Purkinje cell (primary cell): ENCODE measurements at places on chromosomes 11 and 22. TPM values are rescaled to one million over a fixed set of nuclear protein-coding genes. Genes with fewer than 3 reads are reported as not detected.

The RASL10A gene
- 9.5 TPM in 1 of 2 replicates, not detected in the other for polyA plus RNA-seq

The VSIG10L2 gene
- not detected in 2 replicates for polyA plus RNA-seq

The NDUFV1 gene
- polyA plus RNA-seq, result 104 and 130 TPM in 2 replicates

The P2RY6 gene
- not detected in 2 replicates for polyA plus RNA-seq

The MMP11 gene
- polyA plus RNA-seq, result 0.58 TPM in 1 of 2 replicates, not detected in the other

The FUT4 gene
- polyA plus RNA-seq, result 0.17 TPM in 1 of 2 replicates, not detected in the other

The ANO1 gene
- 28.8 and 38.3 TPM in 2 replicates for polyA plus RNA-seq

The RAB36 gene
- 1.2 and 1.9 TPM in 2 replicates for polyA plus RNA-seq

The TRPC6 gene
- 0.07 TPM in 1 of 2 replicates, not detected in the other for polyA plus RNA-seq

The GPR83 gene
- 0.94 TPM in 1 of 2 replicates, not detected in the other for polyA plus RNA-seq

The SPDYC gene
- not detected in 2 replicates for polyA plus RNA-seq

The MPEG1 gene
- not detected in 2 replicates for polyA plus RNA-seq

The TSGA10IP gene
- 0.73 TPM in 1 of 2 replicates, not detected in the other for polyA plus RNA-seq

The ARAP1 gene
- 1.3 and 3.6 TPM in 2 replicates for polyA plus RNA-seq

The PRR5 gene
- 0.50 and 1.5 TPM in 2 replicates for polyA plus RNA-seq

The P4HA3 gene
- 4.2 TPM in 1 of 2 replicates, not detected in the other for polyA plus RNA-seq

The RRAS2 gene
- polyA plus RNA-seq, result 10.1 and 12.0 TPM in 2 replicates

The ZBTB44 gene
- polyA plus RNA-seq, result 19.1 and 30.0 TPM in 2 replicates

The EMID1 gene
- polyA plus RNA-seq, result 0.98 TPM in 1 of 2 replicates, not detected in the other

The ANGPTL5 gene
- polyA plus RNA-seq, result 0.42 and 1.3 TPM in 2 replicates

The CELSR1 gene
- 0.07 and 0.13 TPM in 2 replicates for polyA plus RNA-seq

The TMEM132A gene
- 44.5 and 82.8 TPM in 2 replicates for polyA plus RNA-seq

The NLRP6 gene
- polyA plus RNA-seq, result not detected in 2 replicates

The RAC2 gene
- polyA plus RNA-seq, result not detected in 2 replicates

The OVOL1 gene
- not detected in 2 replicates for polyA plus RNA-seq

The GLB1L2 gene
- polyA plus RNA-seq, result 2.1 and 4.9 TPM in 2 replicates

The KIF18A gene
- 0.32 TPM in 1 of 2 replicates, not detected in the other for polyA plus RNA-seq

The SREBF2 gene
- 3.0 and 4.5 TPM in 2 replicates for polyA plus RNA-seq

The PGGHG gene
- polyA plus RNA-seq, result not detected in 2 replicates

The MPZL3 gene
- polyA plus RNA-seq, result 1.1 and 5.1 TPM in 2 replicates

The HBG1 gene
- polyA plus RNA-seq, result not detected in 2 replicates

The ARHGAP20 gene
- polyA plus RNA-seq, result 52.8 and 66.3 TPM in 2 replicates

The KRTAP5-7 gene
- polyA plus RNA-seq, result 2.5 TPM in 1 of 2 replicates, not detected in the other

The PRR5L gene
- 0.98 and 1.6 TPM in 2 replicates for polyA plus RNA-seq

The C11orf87 gene
- polyA plus RNA-seq, result 216 and 251 TPM in 2 replicates

The F2 gene
- not detected in 2 replicates for polyA plus RNA-seq

The ZNF280B gene
- 8.8 and 8.9 TPM in 2 replicates for polyA plus RNA-seq

The NTM gene
- 204 and 320 TPM in 2 replicates for polyA plus RNA-seq

The ESAM gene
- 0.48 TPM in 1 of 2 replicates, not detected in the other for polyA plus RNA-seq

The GNG3 gene
- polyA plus RNA-seq, result 926 and 1,510 TPM in 2 replicates

The OR4S1 gene
- polyA plus RNA-seq, result not detected in 2 replicates

The ZNF215 gene
- polyA plus RNA-seq, result 6.3 and 9.3 TPM in 2 replicates

The C1QTNF5 gene
- polyA plus RNA-seq, result not detected in 2 replicates

The TBX1 gene
- polyA plus RNA-seq, result not detected in 2 replicates

The C11orf86 gene
- polyA plus RNA-seq, result not detected in 2 replicates

The RBMXL2 gene
- not detected in 2 replicates for polyA plus RNA-seq

The NXPE2 gene
- polyA plus RNA-seq, result 0.30 TPM in 1 of 2 replicates, not detected in the other

The EFCAB6 gene
- 1.3 and 5.9 TPM in 2 replicates for polyA plus RNA-seq

The UPB1 gene
- not detected in 2 replicates for polyA plus RNA-seq

The DTX4 gene
- polyA plus RNA-seq, result 1.8 and 3.2 TPM in 2 replicates

The MRGPRX3 gene
- polyA plus RNA-seq, result not detected in 2 replicates
